ENCODE measurements at places on chromosomes 2 and 18.

DNA sequence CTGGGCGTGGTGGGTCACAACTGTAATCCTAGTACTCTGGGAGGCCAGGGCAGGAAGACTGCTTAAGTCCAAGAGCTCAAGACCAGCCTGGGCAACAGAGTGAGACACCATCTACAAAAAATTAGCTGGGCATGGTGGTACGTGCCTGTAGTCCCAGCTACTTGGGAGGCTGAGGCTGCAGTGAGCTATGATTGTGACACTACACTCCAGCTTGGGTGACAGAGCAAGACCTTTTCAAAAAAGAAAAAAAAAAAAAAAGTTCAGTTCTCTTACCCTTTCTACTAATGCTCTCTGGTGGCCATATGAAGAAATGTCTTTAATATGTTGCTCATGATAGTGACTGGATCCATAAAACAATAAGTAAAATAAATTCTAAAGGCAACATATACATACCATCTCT, 14.9 kb downstream of the TYW5 start:
- DNase-seq, result peak; percentile 4

DNA sequence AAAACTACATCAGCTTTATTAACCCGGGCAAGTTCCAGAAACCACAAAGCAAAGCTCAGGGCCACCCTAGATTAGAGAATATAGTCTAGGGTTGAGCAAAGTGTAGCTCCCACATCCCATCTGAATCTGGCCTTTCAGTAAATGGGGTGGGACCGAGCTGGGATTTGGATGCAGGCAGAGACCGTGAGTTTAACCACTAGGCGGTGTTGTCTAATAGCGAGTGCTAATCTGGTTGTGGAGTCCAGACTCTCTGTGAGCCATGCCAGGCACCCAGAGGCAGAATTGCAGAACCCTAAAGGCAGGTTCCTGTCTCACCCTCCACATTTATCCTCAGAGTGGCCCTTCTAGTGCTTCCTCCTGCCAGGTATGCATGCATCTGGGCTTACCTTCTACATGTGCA, 435.9 kb downstream of the TSN start:
- DNase-seq, result peak; percentile 16

GRCh38 chr2:144937910-144938709, 418.2 kb upstream of the ZEB2 start:
- DNase-seq, result no peak

DNA sequence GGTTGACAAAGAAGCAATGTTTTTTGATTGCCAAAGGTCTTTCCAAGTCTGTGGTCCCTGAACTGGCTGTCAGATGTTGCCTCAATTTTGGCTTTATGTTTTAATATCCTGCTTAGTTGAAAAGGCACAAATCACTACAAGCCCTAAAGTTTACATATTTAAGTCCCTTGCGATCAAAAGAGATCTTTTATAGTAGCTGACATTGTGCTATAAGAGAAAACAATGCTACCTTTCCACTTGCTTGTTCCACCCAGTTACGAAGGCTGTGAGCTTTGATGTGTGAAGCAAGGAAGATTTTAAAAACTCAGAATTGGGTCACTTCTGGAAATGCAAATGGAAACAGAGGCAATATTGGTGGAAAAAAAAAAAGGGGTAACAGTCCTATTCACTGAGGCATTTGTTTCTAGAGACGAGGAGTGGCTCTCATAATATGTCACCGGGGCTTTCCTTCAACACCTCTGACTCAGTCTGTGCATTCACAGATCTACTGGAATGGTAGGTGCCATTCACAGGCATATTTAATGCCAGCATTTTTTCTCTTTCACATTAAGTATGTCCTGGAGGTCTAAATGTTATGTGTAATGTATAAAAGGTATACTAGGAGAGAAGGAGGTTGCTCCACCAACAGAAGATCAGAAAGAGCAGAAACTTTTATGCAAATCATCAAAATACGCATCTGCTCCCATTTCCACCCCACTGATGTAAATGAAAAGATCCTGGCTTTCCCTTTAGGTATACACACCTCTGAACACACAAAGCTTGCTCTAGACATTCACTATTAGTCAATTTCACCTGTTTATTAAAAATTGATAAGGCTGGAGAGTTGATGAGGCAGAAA, 91.8 kb downstream of the TGIF1 start:
- DNase-seq, result no peak

DNA sequence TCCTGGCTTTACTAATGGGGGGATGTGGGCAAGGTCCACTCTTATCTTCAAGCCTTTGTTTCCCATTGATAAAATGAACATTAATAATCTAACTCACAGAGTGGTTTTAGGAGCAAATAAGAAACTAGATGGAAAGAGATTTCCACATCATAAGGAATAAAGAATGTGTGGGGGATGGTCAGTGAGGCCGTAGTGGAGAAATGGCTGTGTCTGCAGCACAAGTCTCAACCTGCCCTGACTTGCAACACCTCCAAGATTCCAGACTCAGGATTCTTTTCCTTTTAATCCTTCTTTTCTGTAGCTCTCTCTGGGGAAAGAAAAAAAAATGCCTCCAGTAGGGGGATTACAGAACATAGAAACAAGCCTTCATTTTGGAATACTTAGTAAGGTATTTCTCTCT, 124.2 kb upstream of the MEX3C start:
- no peak for DNase-seq

GRCh38 chr2:127661949-127662510, 13.3 kb downstream of the LIMS2 start:
- DNase-seq, result no peak

DNA sequence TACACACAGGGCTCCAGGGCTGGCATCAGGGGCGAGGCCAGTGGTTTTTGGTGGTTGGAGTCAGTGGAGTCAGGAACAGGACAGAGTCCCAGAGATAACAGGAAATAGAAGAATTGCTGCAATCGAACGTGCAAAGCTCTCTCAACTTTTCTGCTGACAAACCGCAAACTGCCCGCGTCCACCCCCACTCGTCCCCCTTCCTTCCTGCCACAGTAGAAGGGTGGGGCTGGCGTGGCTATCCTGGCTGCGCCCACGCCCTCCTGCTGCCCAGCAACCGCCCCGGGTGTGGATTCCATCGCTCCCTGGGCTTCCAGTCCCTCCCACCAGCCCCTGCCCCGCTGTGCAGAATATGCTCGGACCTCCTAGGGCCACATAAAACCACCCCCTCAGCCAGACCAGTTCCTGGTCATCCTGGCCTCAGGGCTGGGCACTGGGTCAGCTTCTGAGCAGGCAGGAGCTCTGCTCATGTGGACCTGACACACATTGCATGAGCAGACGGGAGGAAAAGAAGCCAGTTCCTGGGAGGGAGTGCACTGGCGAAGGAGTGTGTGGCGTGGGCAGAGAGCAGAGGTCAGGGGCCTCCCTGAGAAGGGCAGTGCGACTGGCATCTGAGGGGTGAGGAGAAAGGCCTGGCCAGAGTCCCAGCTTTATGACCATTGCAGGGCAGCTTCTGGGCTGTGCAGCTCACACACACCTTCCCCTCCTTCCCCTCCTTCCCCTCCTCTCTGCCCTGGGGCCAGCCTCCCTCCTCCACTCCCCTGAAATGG, 85.4 kb upstream of the ATG16L1 start:
- DNase-seq, result no peak

DNA sequence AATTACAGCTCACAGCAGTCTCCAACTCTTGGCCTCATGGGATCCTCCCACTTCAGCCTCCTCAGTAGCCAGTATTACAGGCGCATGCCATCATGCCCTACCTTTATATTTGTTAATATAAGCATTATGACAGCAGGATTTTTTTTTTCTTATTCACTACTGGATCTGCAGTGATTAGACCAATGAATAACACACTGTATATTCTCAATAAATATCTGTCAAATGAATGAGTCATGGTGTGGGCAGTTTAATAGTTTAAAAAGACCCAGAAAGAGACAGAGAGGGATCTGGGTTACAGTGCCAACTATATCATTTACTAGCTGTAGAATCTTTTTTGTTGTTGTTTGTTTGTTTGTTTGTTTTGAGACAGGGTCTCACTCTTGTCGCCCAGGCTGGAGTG, 62.4 kb upstream of the LTBP1 start:
- no peak for DNase-seq

GRCh38 chr2:108348816-108349570, 28.8 kb upstream of the SULT1C4 start:
- DNase-seq, result no peak

GRCh38 chr2:9260464-9260918, 53.9 kb downstream of the ASAP2 start:
- no peak for DNase-seq

- peak; percentile 88 for DNase-seq
Observed at GRCh38 chr2:109436610-109437225, 177.0 kb downstream of the SEPTIN10 start.

DNA sequence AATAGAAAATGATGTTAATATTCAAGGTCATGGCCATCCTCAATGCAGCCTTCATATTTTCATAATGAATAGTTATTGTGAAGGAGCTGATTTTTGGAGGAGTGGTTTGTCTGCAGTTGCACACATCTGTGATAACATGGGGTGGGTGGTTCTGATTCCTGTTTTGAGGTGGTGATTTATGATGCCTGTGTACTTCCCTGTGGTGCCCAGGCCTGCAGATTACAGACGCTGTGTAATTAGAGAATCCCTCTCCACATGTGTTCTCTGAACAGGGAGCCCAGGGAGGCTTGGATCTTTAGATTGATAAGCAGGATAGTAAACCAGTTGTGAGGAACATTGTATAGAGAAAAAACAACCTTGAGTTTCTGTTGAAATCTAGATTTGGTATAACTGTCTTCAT, 117.5 kb downstream of the AGAP1 start:
- peak; percentile 45 for DNase-seq

GRCh38 chr2:24842081-24843050, 49.1 kb downstream of the CENPO start:
- DNase-seq, result no peak

- DNase-seq, result no peak
Observed at GRCh38 chr18:45566025-45566740, 49.1 kb upstream of the SLC14A2 start.

- peak; percentile 27 for DNase-seq
Observed at GRCh38 chr18:22813648-22814328, 119.3 kb upstream of the RBBP8 start.

DNA sequence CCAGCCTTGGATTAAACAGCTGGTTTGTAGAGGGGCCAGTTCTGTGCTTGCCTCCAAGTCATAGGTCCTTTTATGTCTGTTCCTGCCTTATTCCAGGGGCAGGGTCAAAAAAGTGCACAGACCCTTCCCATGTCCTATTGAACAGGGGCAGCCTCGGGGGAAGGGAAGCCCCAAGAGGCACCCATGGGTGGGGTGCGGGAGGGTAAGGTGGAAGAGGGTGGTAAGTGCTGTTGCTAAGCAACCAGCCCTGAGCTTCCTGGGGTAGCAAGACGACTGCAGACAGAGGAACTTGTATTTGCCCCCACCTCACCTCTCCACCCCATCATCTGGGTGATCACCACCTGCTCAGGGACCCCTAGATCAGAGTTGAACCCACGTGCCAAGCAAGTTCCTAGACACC, 7.7 kb downstream of the DNMT3A start:
- DNase-seq, result no peak

GRCh38 chr18:48562075-48562474, 23.2 kb downstream of the CTIF start:
- DNase-seq, result no peak

DNA sequence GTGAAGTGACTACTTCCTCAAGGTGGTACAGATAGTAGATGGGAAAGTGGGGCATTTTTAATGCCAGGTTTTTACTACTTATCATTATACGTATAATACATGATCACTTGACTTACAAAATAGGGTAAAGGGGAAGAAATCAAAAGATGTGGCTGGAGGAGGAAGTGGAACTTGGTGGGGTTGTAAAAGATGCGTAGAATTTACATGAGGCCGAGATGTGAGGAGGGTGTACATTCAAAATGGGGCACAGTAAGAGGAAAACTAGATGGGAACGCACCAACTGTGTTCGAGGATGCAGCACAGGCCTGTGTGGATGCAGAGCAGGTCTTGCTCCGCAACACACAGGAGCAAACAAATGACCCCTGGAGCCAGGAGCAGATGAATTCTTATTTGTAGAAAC, 403.3 kb downstream of the TXNL1 start:
- no peak for DNase-seq
